ENCODE measurements at places on chromosomes 12 and 14. TPM values are rescaled to one million over a fixed set of nuclear protein-coding genes. Genes with fewer than 3 reads are reported as not detected.

The DIO3 gene
- 24.2 TPM for total RNA-seq

The BLTP3B gene
- total RNA-seq, result 41.2 TPM

- peak; percentile 73 for DNase-seq
These were observed 12.5 kb upstream of the IRF2BPL start for GRCh38 chr14:77040741-77041653.

GRCh38 chr14:68397822-68398221 is 395.0 kb downstream of the ZFP36L1 start:
- DNase-seq, result no peak

DNA sequence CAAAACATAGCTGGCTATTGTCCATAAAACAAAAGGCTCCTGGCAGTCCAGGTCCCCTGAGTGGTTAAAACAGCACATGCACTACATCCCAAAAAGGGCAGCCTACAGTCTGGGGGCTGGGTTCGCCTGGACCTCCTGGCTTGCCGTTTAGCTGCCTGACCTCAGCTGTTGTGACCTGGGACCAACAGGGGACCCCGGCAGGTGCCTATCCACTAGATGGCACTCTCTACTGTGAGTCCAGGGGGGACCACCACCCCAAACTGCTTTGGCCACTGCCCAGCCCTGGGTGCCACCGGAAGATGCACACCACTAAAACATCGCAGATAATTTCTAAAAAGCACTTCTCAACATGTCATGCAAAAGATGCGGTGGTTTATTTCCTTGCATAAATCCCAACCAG is 2.9 kb upstream of the RTL1 start:
- DNase-seq, result peak; percentile 76

- DNase-seq, result no peak
These were observed 41.7 kb downstream of the RIC8B start for GRCh38 chr12:106816231-106816630.

- peak; percentile 51 for DNase-seq
These were observed 76.3 kb downstream of the GRIP1 start for GRCh38 chr12:66602483-66603143.

- no peak for DNase-seq
These were observed 29.8 kb downstream of the BRMS1L start for GRCh38 chr14:35855876-35856481.

GRCh38 chr14:85344847-85345570 is 184.9 kb upstream of the FLRT2 start:
- no peak for DNase-seq

- peak; percentile 28 for DNase-seq
These were observed 54.1 kb downstream of the PLXNC1 start for GRCh38 chr12:94202245-94203180.

- DNase-seq, result no peak
These were observed 156.3 kb downstream of the NUBPL start for GRCh38 chr14:31717294-31718085.

- peak; percentile 86 for DNase-seq
These were observed 38.1 kb downstream of the PZP start for GRCh38 chr12:9169979-9170634.

DNA sequence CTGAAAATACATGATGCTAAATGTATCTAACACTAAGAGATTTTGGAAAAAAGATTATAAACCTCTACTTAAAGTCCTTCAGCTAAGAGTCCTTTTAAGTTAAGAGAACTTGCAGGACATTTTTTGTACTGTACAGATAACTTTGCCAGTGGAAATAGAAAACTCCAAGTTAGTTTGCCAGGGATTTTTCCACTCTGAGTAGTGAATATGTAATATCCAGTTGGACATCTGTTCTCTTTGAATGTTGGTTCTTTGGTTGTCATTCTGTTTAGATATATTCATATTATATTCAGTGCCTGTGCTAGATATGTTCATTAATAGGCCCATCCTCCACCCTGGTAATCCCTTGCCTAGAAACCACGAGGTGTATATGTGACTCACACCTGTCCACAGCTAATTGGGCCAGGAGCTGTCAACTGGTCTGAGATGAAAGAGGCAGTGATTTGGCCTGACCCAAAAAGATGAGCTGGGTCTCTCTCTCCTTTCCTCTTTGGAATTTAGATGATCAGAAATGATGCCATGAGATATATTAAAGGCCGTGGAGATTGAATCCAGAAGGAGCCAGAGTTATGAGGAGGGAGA is 261.0 kb upstream of the LRIG3 start:
- no peak for DNase-seq
